ENCODE measurements at places on chromosomes 2 and 18.
A peak's percentile ranks its signal among the peaks of the same experiment; 100 is the strongest.

- no peak for DNase-seq
Measured at GRCh38 chr2:179201869-179202268, 62.8 kb downstream of the SESTD1 start.

DNA sequence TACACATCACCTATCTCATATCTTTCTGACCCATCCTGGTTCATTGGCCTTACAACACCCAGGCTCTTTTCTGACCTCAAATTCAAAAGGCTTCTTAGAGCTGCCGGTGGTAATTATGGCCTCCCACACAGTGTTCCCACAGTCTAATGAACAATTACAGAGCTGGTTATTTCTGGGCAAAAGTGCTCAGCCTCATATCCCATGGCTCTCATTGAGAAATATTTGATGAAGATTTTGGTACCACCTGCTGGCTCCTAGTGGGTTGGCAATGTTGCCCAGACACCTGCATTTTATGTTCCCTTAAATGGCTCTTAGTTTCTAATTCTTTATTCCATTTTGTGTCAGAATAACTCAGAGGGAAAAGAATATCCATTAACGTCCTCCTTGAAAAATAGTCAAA, 20.1 kb upstream of the SCYGR2 start:
- no peak for DNase-seq

DNA sequence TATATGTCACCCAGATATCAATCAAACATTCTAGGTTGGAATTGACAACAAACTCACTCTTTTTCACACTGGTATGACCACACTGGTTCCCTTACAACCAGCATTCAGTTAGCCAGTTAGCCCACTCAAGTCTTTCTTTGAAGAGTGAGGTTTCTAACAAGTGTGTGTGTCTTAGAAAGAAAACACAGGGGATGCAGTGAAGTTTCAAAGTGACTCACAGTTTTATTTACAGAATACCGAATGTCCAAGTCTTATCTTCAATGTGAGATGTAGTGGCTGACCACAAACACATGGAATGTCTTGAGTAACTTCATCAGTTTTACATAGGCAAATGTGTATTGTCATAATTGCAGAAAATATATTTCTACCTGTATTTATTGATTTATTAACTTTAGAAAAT, 274.7 kb upstream of the HNMT start:
- DNase-seq: no peak

- peak; percentile 16 for DNase-seq
Measured at GRCh38 chr2:241933179-241933911, 63.8 kb downstream of the RTP5 start.

DNA sequence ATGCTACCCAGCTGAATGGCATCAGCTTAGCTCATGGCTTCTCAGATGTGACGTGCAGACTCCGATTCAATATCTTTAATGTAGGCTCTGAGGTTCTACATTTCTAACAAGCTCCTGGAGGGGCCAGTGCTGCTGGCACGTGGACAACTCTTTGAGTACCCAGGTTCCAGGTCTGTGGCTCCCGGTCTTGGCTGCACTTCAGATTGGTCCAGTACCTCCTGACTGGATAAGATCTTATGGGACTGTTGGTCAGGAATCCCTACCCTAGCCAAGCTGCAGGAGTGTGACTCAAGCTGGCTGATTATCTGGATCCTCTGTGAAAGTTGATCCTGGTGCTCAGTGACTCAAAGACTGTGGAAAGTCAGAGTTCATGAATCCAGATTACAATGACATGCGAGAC, 222.1 kb downstream of the ANKRD30B start:
- peak; percentile 60 for DNase-seq

DNA sequence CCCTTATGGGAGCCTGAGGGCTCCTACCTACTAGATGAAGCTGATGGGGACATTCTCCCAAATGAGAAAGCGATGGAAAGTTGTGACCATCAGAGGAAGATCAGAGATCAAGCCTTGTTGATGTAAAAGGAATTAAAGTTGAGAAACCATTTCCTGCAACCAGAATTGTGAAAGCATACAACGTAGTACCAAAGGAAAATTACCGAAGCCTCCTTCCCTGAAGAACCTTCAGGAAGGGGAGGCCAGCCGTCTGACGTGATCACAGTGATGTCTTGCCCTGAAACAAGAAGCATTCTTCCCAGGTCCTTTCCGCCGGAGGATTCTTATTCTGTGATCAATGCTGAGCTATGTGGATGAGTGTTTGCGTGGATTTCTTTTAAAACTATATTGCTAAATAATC, 211.6 kb upstream of the TNP1 start:
- DNase-seq: no peak

DNA sequence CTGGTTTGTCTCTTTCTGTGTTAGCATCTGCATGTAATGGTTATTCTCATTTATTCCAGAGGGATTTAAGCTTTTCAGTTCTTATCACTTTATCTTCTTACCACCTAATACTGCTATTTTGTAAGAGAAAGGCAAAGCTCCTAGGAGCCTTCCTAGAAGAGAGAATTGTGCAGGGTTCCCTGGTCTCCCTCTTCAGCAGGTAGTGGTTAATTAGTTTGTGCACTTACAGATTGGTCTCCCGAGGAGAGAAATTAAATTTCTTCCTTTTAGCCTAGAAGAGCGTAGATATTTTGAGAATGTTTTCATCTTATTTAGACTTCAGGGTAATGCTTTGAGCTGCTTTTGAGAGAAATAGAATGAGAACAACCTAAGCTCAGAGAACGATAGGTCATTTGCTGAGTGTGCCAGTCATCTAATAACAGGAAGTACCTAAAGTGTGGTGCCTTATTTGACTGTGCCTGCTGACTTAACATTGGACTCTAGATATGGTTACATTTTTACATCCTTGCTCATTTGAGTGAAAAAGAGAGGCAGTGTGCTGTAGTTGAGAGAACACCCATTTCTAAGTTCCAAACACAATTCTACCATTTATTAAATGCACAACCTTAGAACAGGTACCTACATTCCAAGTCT, 651.4 kb downstream of the STK39 start:
- DNase-seq: no peak

DNA sequence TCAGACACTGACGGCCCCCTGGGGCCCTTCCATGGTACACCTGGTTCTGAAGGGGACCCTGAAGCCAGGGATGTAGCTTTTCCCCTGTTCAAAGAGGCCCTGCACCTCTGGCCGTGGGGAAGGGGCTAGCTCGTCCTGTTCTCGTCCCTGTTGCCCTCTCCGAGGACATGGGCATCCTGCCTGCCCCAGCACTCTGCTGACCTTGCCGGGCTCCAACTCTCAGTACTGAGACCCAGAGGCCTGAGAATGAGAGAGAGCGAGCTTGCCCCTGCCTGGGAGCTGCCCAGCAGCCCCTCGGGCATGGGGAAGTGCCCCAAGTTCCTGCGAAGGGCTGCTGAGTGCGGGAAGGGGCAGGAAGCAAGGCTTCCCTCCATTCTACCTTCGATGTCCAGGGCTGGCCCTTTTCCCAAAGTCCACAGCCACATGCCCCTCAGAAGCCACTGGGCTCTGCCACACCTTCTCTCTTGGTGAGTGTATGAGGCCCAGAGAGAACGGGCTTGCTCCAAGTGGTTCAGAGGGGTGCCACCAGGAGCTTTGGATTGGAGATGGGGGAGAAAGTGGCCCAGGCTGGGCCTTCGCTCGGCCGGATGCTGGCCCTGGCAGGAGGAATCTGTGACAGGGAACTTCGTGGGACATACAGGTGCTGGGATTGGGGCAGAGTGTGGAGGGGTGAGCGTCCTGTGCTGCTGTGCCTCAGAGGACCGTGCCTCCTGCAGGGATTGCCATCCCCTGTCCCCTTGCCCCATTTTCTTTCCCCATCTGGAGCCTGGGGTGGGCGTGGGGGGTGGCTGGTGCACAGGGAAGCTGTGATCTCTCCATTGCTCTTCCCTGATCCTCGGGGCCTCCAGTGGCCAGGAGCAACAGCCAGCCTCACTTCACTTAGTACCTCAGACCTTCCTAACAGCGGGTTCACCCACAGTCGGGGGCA, 50.8 kb downstream of the KCNIP3 start:
- DNase-seq: no peak

DNA sequence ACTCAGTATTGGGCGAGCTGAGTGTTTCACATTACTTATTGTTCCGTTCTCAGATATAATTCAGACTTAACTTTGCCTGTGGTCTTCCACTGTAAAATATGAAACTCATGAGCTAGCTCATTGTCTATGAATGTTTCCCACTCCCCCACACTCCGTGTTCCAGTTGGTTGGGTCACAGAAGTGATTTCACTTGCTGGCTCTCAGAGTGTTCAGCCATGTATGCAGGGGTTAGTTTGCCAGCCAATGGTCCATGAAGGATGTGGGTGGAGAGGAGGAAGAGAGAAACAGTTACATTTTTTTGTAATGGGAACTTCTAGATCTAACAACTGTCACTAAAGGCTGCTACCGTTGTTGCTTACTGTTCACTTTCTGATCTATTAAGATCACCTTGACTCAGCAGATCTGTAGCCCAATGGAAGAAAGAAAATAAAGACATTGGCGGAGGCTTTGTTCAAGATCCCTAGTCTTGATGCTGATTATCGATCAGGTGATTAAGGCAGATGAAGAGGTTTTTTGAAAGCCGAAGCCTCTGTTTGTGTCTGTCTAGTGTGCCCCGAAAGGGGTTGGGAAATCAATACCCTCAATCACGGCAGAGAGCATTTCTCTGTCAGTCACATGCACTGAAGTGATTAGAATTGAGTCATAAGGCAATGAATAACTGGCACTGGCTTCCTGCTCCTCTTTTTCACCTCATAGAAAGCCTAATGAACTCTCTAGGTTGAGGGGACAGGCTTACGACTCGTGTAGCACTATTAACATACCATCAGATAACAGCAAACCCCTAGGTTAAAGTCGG, 279.7 kb upstream of the FIGN start:
- peak; percentile 29 for DNase-seq

DNA sequence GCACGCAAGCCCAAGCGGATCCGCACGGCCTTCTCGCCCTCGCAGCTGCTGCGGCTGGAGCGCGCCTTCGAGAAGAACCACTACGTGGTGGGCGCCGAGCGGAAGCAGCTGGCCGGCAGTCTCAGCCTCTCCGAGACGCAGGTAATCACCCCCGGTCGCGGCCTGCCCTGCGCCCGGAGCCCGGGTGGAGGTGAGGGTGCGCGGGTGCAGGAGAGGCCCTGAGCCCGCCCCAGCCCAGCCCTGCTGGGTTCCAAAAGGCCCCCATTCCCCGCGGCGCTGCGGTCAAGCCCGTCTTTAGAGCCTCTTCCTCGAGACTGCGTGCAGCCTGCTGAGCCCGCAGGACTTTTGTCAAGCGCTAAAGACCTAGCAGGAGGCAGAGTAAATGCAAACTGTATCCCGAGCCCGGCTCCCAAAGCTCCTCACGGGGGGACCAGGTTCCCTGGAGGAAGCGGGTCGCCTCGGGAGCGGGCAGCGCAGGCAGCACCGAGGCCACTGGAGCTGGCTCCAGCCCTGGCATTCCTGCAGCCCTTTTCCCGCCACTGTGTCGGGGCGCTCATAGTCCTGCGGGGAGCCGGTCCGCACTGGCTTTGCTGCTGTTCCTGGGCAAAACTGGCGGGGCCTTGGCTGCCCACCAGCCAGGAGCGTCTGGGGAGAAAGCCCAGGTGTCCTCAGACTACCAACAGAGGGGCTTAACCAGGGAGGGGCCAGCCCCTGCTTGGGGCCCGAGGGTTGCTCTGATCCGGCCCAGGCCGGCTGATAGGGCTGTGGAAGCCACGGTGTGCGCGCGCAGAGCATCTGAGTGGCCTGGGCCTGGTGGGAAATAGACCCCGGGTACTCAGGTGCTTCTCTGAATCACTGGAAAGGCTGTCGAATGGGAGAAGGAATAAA, 7.3 kb downstream of the EMX1 start:
- no peak for DNase-seq

DNA sequence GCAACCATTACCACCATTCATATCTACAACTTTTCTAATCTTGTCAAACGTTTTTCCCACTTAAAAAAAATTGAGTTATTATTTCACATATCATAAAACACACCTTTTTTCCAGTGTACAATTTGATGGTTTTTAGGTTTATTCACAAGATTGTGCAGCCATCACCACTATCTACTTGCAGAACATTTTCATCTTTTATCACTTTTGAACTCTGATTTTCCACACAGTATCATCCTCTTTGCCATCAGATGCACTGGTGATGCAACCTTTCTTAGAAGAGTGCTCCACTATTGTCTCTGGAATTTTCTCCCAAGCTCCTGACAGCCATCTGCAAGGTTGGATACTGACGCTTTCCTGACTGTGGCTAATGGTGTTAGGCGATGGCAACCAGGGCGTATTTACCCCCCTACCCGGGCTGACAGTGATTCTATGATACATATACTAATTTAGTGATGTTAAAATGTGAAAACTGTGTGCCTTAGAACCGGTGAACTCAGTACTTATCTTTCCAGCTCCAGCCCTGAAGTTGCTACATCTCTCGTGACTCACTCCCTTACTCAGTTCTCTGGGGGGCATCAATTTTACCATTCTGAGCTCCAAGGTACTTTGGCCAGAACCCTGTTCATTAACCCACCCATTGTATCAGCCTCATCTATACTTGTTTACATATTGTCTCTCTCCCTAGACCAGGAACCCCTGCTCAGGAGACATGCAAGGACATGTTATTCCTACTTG, 105.4 kb upstream of the SPRED2 start:
- DNase-seq: peak; percentile 65

DNA sequence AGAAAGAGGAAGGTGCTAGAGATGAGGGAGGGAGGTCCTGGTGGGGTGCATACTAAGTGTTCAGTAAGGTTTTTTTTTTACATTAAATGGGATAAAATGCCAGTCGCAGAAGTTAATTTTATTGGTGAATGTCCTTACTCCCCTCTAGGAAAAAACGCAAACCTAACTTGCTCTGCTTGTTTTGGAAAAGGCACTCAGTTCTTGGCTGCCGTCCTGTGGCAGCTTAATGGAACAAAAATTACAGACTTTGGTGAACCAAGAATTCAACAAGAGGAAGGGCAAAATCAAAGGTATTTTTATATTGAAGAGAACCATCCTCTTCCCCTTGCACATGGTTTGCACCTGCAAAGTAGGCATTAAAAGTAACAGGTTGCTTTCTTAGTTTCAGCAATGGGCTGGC, 12.7 kb upstream of the IL18R1 start:
- DNase-seq: peak; percentile 70

DNA sequence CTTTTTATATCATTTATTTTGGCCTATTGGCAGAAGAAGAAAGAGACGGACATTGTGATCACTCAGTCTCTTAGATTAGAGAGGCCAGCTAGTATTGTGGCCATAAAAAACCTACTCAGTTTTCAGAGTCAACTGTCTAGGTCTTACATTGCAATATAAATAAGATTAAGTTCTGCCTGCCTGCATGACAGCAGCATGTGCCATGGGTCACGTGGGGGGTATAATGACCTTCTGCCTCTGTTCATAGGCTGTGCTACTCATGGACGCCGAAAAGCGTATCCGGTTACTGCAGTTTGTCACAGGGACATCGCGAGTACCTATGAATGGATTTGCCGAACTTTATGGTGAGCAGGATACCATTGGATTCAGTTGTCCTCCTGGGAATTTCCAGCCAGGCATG, 238.5 kb downstream of the ALPK2 start:
- no peak for DNase-seq

Measured in fibroblast of the aortic adventitia (primary cell).